ENCODE measurements at places on chromosomes 6 and 20. TPM values are rescaled to one million over a fixed set of nuclear protein-coding genes. Genes with fewer than 3 reads are reported as not detected.

TGM2 gene
- total RNA-seq = 5.5 TPM

COL11A2 gene
- total RNA-seq = under 0.01 TPM

CST4 gene
- total RNA-seq = not detected

B3GALT4 gene
- total RNA-seq = 3.9 TPM

COL9A3 gene
- total RNA-seq = not detected

XKR7 gene
- not detected for total RNA-seq

CEP57L1 gene
- 11.9 TPM for total RNA-seq

HAO1 gene
- not detected for total RNA-seq

KPNA5 gene
- 3.2 TPM for total RNA-seq

FOXF2 gene
- total RNA-seq = not detected

ALDH8A1 gene
- 1.1 TPM for total RNA-seq

HTR1B gene
- under 0.01 TPM for total RNA-seq

TP53TG5 gene
- not detected for total RNA-seq

CCN2 gene
- 1.3 TPM for total RNA-seq

EFCAB8 gene
- total RNA-seq = under 0.01 TPM
